ENCODE measurements at places on chromosomes 1 and 21.

- DNase-seq: peak; percentile 29
These were observed 98.8 kb downstream of the RASAL2 start for GRCh38 chr1:178192686-178193085.

- DNase-seq: no peak
These were observed 18.8 kb upstream of the LIN9 start for GRCh38 chr1:226327761-226328162.

- no peak for DNase-seq
These were observed 13.1 kb downstream of the C1orf115 start for GRCh38 chr1:220703305-220703704.

GRCh38 chr1:171787686-171788480 lies 6.4 kb downstream of the METTL13 start:
- no peak for DNase-seq

DNA sequence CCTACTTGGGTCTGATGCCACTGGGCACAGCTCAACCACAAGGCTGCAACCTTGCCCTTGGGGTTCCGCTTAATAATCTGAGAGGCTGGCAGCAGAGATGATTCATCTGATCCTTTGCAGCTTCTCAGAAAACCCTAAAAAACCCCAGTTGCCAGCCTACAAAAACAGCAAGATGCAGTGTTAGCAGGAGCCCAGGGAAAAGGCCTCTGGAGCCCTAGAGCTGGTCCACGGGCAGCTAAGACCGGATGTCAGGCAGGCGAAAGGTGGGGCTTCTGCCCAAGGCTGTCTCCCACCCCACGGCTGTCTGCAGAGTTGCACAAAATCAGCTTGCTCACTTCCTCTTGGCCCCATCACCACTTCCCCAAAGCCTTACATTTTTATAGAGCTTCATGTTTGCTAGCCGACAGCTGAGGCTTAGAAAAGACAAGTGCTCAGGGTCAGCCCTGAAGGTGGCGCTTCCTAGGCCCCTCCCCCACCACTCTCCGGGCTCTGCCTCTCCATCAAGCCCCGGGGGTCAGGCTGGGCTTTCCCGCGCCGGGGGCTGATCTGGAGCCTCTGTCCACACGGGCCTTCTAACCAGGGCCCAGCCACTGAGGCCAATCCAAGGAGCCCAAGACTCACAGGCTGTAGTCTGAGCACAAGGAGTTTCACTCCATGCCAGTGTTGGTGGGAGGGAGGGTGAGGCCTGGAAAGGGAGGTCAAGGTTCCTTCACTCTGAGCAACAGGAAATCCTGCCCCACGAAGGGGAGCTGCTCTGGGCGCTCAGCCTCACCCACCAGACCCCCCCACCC lies 4.2 kb upstream of the ADORA3 start:
- DNase-seq: peak; percentile 86

All from femur (tissue), 1 donor.